ENCODE measurements at places on chromosomes 6 and 20.

DNA sequence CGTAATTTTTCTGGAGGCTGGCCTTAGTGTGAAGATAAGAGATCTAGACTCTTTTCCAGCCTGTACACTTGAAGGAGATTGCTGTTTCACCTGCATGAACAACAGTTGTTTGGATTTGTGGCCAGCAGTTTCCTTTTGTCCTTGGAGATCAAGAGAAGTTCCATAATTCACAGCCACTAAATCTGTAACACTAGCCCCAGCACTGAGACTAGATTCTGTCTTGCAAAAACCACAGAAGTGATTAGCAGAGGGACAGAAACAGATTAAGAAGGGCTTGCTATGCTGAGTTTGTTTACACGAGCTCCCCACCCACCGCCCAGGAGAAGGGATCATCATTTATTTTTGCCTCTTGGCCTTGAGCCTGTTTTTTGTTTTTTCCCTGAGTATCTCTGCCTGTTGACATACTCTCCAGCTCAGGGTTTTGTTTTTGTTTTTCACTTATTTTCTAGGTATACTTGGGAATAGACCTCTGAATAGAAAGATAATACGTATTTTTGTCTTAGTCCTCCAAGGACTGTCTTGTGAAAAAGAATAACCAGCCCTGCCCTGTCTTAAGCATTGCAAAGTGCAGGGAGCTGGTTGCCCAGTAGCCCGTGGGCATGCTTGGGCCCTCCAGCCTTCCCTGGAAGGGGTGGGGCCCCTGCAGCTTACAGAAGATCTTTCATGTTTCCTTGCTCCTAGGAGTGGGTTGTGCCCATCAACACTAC is 93.1 kb upstream of the SOX4 start:
- DNase-seq: no peak

DNA sequence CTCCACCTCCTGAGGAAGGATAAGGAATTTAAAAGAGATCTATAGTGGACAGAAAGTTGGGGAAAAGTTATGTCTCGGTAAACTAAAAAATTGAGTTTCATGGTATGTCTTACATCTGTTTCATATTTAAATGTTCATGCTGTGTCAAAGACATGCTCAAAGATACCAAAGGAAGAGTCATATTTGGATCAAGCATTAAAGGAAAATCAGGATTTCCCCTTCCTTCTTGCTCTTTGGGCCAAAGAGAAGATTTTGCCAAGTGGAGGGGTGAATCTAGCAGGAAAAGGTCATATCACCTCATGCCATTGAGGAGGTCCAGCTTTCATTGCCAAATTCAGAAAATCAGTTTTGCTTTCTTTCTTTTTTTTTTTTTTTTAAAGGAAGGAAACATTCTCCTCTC is 192.4 kb downstream of the OGFRL1 start:
- no peak for DNase-seq

GRCh38 chr20:23153696-23154341 is 67.7 kb upstream of the CD93 start:
- DNase-seq: no peak

- DNase-seq: no peak
These were observed 31.6 kb upstream of the HLA-DQA2 start for GRCh38 chr6:32709625-32710024.

- no peak for DNase-seq
These were observed 105.9 kb downstream of the GJA10 start for GRCh38 chr6:89999945-90000825.

- no peak for DNase-seq
These were observed 210.1 kb downstream of the SYNDIG1 start for GRCh38 chr20:24679448-24680047.

DNA sequence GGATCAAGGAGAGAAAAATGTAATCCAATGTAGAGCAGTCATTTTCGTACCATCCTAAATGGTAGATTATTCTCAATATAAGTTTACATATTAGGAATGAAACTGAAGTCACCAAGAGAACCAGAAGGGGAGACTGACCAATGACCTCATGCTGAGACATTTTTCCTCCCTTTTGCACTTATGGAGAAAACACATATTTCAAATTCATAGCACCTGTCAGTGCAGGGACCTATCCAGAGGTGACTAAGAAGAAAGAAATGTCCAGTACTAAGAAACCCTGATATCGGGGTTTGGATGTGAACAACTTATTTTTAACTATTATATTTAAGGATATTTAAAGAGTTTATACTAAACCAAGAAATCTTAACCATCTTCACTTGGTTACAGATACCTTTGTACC is 16.6 kb upstream of the LYRM2 start:
- no peak for DNase-seq

- no peak for DNase-seq
These were observed 831.5 kb upstream of the CITED2 start for GRCh38 chr6:140205795-140206593.

- no peak for DNase-seq
These were observed 378.1 kb downstream of the BTBD9 start for GRCh38 chr6:38261626-38262025.

DNA sequence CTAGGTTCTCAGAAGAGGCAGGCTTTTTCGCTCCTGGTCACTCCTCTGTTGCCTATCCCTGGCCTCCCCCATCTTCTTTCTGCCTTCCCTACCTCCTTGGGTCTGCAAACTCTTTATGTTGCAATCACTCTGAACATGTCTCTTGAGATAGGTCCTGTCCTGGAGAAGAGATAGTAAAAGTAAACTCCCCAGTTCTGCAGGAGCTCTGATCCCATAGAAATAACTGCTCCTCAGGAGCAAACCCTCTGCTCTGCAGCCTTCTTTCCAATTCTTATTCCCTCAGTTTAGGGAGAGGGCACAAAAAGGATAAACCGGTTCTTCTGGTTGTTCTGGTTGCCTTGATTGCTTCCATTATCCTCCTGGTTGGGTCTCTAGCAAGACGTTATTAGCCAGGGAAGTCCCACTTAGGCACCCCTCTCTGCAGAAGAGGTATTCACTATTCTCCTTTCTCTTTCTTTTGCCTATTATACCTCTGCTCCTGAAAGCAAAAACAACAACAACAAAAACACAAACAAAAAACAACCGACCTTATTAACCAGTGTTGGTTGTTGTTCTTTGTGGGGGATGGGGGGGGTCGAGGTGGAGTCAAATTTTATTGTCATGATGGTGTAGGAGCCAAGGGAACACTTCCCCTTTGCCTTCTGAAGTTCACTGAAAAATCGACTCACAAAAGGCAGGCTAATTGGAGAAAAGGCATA is 973 bp downstream of the TRIM38 start:
- DNase-seq: no peak

- DNase-seq: peak; percentile 54
These were observed 44.3 kb downstream of the TPD52L1 start for GRCh38 chr6:125197795-125198269.

DNA sequence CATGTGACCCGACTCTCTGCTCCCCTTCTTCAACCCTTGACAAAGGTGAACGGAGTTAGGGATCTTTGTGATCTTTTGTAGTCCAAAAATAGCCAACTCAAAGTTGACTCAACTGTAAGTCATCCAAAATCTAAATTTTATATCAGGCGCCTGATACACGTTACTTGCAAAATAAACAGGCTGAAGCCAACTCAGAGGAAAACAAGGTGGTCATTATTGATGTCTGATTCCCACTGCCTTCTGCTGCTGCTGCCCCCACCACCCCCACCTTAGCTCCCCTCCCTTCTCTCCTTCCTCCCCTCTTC is 13.2 kb upstream of the RNF8 start:
- no peak for DNase-seq

DNA sequence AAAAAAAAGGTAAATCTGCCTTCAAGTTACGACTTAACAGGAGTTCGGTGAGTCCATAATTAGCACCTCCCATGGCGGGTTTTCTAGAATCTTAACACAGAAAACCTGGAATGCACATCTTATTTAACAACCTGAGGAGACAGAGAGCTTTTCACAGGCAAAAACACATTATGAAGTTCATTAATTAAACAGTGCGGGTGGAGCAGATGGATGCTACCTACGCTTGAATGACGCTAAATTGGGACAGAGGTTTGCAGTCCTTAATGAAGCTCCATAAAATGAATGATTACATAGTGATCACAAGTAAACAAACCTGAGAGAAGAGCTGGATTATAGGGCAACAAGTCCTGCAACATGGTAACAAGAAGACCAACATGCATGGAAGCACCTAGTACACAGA is 81.0 kb downstream of the INSM1 start:
- DNase-seq: no peak

- DNase-seq: no peak
These were observed 36.3 kb downstream of the CD164 start for GRCh38 chr6:109345986-109346385.

DNA sequence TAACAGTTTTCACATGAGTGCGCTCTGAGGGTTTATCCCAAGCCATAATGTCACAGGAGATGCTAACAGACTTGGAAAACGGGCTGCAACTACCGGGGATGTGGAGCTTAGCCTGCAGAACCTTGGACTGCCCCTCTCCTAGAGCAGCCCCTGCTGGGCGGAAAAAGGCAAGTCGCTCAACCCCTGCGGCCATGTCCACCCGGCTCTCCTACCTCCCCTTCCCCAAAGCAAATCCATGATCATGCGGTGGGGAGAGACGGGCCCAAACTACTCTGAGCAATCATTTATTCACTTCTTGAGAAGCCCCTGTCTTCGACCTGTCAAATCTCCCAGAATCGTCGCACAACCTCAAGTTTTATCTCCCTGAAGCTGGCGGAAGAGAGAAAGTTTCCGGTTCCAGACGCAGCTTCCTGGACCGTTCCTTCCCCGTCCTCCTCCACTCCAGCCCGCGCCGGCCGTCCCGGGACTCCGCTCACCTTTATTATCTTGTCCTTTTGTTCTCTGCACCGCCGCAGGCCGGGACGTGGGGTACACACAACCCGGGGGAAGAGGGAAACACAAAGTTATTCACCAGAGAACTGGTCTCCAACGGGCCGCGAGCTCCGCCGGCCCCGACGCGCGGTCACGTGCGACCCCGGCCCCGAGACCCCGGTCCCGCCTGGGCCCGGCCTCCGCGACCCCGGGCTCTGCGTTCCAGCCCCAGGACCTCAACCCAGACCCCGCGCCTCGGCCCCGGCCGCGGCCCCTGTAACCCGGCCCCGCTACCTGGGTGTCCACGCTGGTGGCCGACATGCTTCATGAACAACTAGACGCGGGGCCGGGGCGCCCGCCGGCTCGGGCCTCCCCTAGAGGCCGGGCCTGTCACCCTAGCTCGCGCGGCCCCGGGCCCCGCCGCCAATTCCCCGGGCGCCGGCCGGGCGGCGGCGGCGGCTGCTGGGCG is 560 bp downstream of the YTHDF1 start:
- no peak for DNase-seq

DNA sequence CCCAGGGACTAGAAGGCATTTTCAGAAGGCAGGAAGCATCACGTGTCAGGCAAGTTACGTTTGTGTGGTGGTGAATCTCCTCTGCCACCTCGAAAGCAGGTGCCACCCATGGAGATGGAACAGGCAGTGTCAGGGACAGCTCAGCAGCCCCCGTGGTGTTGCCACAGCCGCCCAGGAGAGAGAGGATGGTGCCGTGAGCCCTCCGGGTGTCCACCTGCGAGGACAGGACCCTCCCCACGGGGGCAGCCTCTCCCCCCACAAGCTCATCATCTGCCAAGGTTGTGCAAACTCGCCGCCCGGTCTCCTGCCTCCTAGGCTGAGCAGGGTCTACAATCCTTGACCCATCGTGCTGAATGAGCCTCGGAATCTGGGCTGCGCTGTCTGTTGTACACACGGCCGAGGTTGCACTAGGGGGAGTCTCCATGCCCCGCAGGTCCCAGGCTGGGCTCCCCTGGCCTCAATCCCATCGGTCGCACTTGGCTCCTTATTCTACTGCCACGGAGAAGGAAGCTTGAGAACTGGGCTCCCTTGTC is 40.1 kb downstream of the DACT2 start:
- no peak for DNase-seq

GRCh38 chr6:40672087-40672486 is 84.9 kb upstream of the LRFN2 start:
- no peak for DNase-seq

DNA sequence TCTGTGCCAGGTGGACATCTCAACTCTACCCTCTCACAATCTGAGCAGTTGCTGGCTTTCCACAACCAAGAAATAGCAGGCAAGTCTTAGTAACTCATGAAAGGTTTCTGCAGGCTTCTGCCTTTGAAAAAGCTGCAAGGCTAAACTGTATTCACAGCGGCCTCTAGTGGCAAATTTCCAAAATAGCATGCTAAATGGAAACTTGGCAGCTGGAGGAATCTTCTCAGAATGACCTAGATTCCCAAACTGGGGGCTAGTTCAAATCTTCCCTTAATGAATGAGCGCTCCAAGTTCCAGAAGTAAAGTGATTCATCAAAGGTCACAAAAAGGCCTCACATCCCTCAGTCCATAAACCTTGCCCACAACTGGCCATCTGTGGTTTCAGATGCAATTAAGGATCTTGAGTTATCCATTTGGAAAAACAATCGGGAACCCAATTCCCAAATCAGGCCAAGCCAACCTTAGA is 11.9 kb upstream of the CPNE5 start:
- DNase-seq: no peak

DNA sequence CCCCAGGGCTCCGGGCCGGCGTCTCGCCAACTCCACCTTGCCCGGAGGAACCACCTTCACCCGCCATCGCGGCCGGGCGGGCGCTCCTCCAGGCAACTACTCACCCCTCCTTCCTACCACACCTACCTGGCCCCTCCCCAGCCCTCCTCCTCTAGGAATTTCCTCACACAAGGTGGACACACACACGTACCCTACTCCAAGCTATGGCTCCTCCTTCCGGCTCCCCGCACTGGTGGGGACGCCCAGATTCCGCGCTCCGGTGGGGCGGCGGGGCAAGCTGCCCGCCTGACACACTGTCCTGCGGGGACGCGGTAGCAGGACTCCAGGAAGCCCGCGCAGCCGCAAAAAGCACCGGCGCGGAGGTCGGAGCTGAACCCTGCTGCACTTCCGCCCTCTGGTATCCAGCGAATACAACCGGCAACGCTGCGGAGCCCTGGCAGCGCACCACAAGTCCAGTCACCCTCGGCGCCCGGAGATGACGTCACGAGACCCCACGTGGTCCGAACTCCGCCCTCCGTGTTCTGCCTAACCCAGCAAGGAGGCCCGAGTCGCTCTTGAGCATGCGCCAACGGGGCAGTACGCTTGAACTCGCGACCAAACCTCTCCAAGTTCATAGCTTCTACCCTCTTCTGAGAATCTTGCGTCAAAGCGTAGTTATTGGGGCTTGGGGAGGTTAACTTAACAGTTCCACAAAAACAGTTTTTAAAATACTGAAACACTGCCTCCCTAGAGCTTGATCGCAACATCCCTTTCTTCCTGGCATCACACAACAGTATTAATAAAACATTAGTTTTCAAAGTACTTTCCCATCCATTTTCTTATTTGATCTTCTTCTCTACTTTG is at the start of gene ATG5:
Gene ATG5, minus strand, starts transcription at position 425 of the 843 bp plus-strand sequence. CDS start 9,552 bp downstream, outside the sequence.
- peak; percentile 96 for DNase-seq
